ENCODE measurements at places on chromosomes 3 and 15. TPM values are rescaled to one million over a fixed set of nuclear protein-coding genes. Genes with fewer than 3 reads are reported as not detected.

INKA1 gene
- 6.7 TPM for total RNA-seq

- DNase-seq = no peak
Observed at GRCh38 chr3:146390006-146390772, 79.2 kb downstream of the PLSCR2 start.

- no peak for DNase-seq
Observed at GRCh38 chr3:191094057-191094845, 104.8 kb upstream of the OSTN start.

- no peak for DNase-seq
Observed at GRCh38 chr3:172595664-172596393, 72.6 kb upstream of the TNFSF10 start.

DNA sequence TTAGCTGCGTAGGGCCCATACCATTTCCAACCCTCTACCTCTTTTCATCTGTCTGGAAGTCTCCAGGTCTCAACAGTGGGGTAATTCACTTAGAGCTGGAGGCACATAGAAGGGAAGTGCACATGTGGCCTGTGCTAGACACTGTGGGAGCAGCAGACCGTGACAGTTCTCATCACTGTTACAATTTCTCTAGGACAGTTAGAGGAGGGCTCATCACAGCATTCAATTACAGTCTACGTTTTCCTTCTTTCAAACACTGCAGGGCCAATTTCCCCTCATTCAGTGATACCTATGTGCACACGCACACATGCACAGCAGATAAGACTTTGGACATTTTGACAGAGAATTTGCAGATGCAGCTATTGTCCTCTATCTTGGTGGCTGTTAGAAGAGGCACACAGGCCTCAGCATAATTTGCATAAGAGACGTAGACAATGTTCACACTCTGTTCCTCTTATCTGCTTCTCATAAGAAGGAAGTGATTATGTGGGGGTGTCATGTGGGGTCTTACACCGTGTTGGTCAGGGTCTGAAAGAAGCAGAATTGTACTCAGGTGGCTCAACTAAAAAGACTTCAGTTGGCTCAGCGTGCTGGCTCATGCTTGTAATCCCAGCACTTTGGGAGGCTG, 12.6 kb upstream of the HRG start:
- DNase-seq = no peak

DNA sequence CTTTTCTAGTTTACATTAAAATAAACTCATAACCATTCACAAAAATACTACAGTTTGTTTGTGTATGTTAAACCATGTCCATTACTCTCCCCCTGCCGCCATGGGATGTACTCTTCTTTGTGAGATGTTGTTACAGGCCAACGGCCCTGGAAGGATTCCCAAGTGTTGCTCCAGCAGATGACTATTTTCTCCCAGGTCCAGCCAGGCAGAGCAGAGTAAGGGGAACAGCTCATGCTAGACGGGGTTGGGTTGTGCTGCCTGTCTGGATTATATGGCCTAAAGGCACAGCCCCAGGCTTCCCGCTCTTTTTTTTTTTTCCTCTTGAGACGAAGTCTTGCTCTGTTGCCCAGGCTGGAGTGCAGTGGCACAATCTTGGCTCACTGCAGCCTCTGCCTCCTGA, 24.5 kb upstream of the SLCO2A1 start:
- DNase-seq = no peak

DNA sequence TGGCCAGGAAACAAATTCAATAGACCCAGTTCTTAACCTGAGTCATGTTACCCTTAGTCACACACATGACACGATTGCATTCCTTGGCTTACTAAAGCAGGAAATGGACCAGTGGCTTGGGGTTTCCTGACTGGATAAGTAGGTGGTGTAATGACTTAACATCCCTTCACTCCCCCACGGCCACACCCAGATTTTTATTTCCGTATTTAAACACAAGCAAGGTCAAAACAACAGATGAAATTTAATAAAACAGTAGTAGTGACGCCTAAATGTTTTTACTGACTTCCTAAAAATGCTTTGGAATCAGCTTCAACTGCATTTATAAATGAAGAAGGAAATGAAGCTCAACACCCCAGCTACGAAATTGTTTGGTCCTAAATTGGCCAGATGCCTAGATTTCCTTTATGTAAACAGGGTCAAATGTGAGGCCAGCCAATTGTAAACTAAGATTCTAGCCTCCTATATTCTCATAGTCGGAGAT, 324.3 kb downstream of the CHST2 start:
- DNase-seq = no peak

Data from type B pancreatic cell (in vitro differentiated cells).